ENCODE measurements at places on chromosomes 3 and 15. TPM values are rescaled to one million over a fixed set of nuclear protein-coding genes. Genes with fewer than 3 reads are reported as not detected.

Gene MYL3
- not detected for total RNA-seq

Gene CYP1A1
- total RNA-seq: 3.7 TPM

Gene NEK10
- total RNA-seq: 3.4 TPM

Gene MEIS2
- 103 TPM for total RNA-seq

Gene PDIA5
- total RNA-seq: 131 TPM

Gene GAP43
- total RNA-seq: 0.18 TPM

Gene PLSCR5
- not detected for total RNA-seq

Gene PPP1R2
- total RNA-seq: 24.7 TPM

Gene ZDHHC3
- total RNA-seq: 81.9 TPM

Gene CHRM5
- total RNA-seq: not detected

Gene AADAC
- 1.6 TPM for total RNA-seq

Gene RNU5B-1
- not detected for total RNA-seq

Gene HIGD2B
- not detected for total RNA-seq

Gene FHIT
- 8.1 TPM for total RNA-seq

Gene SIDT1
- total RNA-seq: not detected

Gene TOPAZ1
- total RNA-seq: not detected

Gene FBXW12
- not detected for total RNA-seq

Gene TRIM59
- total RNA-seq: 7.1 TPM

Gene GOLGA6L9
- total RNA-seq: 5.2 TPM

Gene IQCH
- total RNA-seq: 1.1 TPM

Gene PLCB2
- total RNA-seq: 5.1 TPM

Gene SELENOK
- 20.4 TPM for total RNA-seq

Gene SPSB4
- total RNA-seq: 0.53 TPM

Gene SLC22A14
- 0.18 TPM for total RNA-seq

Gene RETNLB
- not detected for total RNA-seq

Gene SLC51B
- not detected for total RNA-seq

Gene CIP2A
- 5.0 TPM for total RNA-seq

Gene ZNF80
- total RNA-seq: not detected

Gene VILL
- total RNA-seq: 6.7 TPM

Gene SEMA3G
- 61.3 TPM for total RNA-seq

Gene CPEB1
- not detected for total RNA-seq

Gene OIP5
- total RNA-seq: 2.5 TPM

Gene CHST2
- 29.3 TPM for total RNA-seq

Gene P3H2
- 41.9 TPM for total RNA-seq

Gene XCR1
- total RNA-seq: not detected

All from glomerular endothelial cell (primary cell).